ENCODE measurements at places on chromosomes 5 and 9. TPM values are rescaled to one million over a fixed set of nuclear protein-coding genes. Genes with fewer than 3 reads are reported as not detected.
A peak's percentile ranks its signal among the peaks of the same experiment; 100 is the strongest.

DNA sequence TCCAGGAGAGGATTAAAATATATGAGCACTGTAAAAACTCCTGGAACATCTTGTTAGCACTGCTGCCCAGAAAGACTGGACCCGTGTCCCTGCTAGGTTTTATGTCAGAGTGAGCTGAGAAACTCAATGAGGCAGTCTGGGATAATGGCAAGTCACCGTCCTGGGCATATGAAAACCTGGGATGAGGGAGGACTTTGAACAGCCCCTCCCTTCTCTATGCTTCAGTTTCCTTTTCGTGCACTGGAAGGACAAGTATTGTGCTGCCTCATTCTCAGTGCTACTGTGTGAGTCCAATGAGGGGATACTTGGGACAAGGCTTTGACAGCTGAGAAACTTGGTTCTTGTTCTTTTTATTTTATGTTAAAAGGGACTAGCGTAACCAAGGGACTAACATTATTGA, 143.0 kb upstream of the SHB start:
- H3K27ac ChIP-seq, result no peak overlapping the region
- H3K4me1 ChIP-seq, result no peaks in the 10 kb centered on the region
- H3K4me3 ChIP-seq, result no peak overlapping the region
- DNase-seq, result no peak

DNA sequence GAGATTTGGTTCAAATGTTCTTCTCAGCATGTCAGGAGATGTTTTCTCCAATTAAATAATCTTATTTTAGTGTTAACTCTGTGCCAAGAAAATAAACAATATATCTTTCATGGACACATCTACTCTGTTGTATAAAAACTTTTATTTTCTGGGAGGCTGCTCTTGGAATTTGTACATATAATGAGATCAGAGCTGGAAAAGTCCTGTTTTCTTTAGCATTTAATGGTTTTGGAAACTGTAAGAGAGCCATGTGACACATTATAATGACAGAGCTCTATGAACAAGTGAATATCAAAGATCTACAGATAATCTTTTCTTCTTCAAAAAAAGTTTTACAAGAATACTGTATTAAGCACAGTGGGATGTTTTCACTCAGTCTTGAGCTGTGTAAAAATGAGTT, 48.8 kb downstream of the FOXD1 start:
- no peak overlapping the region for H3K27ac ChIP-seq
- H3K36me3 ChIP-seq, result no peaks in the 10 kb centered on the region
- no peak overlapping the region for H3K4me3 ChIP-seq
- H3K4me1 ChIP-seq, result no peaks in the 10 kb centered on the region
- peaks cover 23% of the 10 kb centered on the region for H3K27me3 ChIP-seq

The LOX gene
- 0.10 TPM for total RNA-seq

DNA sequence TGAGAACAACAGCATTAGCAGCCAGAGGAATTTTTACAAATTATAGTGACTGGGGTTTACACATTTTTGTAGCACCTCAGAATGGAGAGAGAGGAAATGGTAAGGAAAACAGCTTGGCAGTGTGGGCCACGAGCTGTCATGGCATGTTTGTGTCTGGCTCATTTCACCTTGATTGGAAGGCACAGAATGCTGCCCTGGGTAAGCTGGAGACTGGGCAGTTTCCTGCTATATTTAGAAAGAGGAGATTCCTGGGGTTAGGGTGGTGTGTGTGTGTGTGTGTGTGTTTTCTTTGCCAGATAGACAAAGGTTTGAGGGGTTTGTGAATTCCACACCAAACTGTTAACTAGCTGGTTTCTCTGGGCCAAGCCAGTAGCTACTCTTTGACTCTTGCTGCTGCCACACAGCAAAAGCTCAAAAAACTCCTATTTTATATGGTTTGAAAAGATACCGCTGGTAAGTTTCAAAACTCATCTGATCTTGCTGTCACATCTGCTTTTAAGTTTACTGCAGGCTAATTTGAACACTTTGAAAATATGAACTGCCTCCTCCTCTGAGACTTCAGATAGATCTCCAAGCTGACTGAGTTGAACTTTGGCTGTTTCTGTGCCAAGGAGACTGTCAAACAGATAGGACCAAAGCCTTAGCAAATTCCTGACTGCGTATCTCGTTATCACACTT, 9.1 kb downstream of the ARHGAP26 start:
- H3K27ac ChIP-seq, result no peak overlapping the region
- H3K4me1 ChIP-seq, result peaks cover 45% of the 10 kb centered on the region
- no peaks in the 10 kb centered on the region for H3K27me3 ChIP-seq
- H3K4me3 ChIP-seq, result no peak overlapping the region
- no peak for DNase-seq
- no peaks in the 10 kb centered on the region for H3K36me3 ChIP-seq

GRCh38 chr9:88076286-88077070, 61.8 kb downstream of the SPATA31C2 start:
- peaks cover 13% of the 10 kb centered on the region for H3K4me1 ChIP-seq
- H3K27me3 ChIP-seq, result peaks cover 63% of the 10 kb centered on the region
- no peaks in the 10 kb centered on the region for H3K36me3 ChIP-seq
- peak overlapping the region; percentile 63 for H3K4me3 ChIP-seq

- H3K27me3 ChIP-seq, result no peaks in the 10 kb centered on the region
- no peak overlapping the region for H3K4me3 ChIP-seq
- H3K36me3 ChIP-seq, result peaks cover 3% of the 10 kb centered on the region
- H3K4me1 ChIP-seq, result no peaks in the 10 kb centered on the region
Observed at GRCh38 chr5:56360816-56361215, 127.7 kb upstream of the ANKRD55 start.

The C9 gene
- not detected for total RNA-seq

The SLC6A3 gene
- total RNA-seq, result not detected

- no peak overlapping the region for H3K27ac ChIP-seq
- no peak overlapping the region for H3K4me3 ChIP-seq
- no peaks in the 10 kb centered on the region for H3K36me3 ChIP-seq
Observed at GRCh38 chr5:103808464-103809106, 246.0 kb upstream of the NUDT12 start.

- no peaks in the 10 kb centered on the region for H3K36me3 ChIP-seq
- no peak overlapping the region for H3K27ac ChIP-seq
Observed at GRCh38 chr9:77554586-77555105, 93.5 kb downstream of the GNA14 start.

GRCh38 chr9:117825609-117826347, 121.6 kb downstream of the TLR4 start:
- no peaks in the 10 kb centered on the region for H3K36me3 ChIP-seq
- peak overlapping the region; percentile 44 for H3K27ac ChIP-seq
- DNase-seq, result peak; percentile 78
- H3K4me1 ChIP-seq, result peaks cover 27% of the 10 kb centered on the region

- H3K36me3 ChIP-seq, result no peaks in the 10 kb centered on the region
- H3K27me3 ChIP-seq, result no peaks in the 10 kb centered on the region
Observed at GRCh38 chr5:67361932-67362729, 165.5 kb upstream of the CD180 start.

- H3K4me3 ChIP-seq, result no peak overlapping the region
- no peaks in the 10 kb centered on the region for H3K27me3 ChIP-seq
- no peaks in the 10 kb centered on the region for H3K36me3 ChIP-seq
- no peaks in the 10 kb centered on the region for H3K4me1 ChIP-seq
- no peak overlapping the region for H3K27ac ChIP-seq
- no peak for DNase-seq
Observed at GRCh38 chr5:153883854-153884611, 154.7 kb downstream of the FAM114A2 start.

DNA sequence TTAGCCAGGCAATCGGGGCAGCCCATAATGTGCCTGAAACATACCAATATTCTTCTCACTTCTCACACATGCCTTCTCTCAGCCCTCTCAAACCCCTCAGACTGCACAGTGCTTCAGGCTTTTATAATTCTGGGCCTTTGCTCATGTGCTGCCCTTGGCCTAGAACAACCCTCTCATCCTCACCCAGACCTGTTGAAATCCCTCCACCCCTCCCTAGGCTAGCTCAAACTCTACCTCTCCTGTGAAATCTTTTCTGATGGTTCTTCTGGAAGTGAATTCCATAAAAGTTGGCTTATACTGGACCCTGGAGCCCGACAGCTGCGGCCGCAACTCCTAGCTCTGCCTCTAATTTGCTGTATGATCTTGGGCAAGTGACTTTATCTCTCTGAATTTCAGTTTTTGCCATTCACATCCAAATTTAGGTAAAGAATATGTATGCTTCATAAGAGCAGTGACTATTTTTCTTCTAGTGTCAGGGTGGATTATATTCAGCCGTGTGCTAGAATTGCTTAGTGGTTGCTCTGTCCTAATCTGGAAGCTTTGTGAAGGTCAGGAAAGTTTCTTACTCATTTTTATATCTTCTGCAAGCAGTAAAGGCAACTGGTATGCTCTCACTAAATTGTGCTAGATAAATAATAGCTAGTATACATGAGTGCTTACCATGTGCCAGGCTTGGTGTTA, 221.4 kb downstream of the MAPKAP1 start:
- H3K27ac ChIP-seq, result no peak overlapping the region
- no peaks in the 10 kb centered on the region for H3K36me3 ChIP-seq
- no peak for DNase-seq
- H3K4me1 ChIP-seq, result no peaks in the 10 kb centered on the region

The STX17 gene
- 35.8 TPM for total RNA-seq

- peaks cover 7% of the 10 kb centered on the region for H3K27me3 ChIP-seq
- no peak overlapping the region for H3K27ac ChIP-seq
- H3K36me3 ChIP-seq, result peaks cover 6% of the 10 kb centered on the region
- DNase-seq, result no peak
- H3K4me3 ChIP-seq, result no peak overlapping the region
Observed at GRCh38 chr9:95815961-95816360, 59.5 kb upstream of the ERCC6L2 start.

DNA sequence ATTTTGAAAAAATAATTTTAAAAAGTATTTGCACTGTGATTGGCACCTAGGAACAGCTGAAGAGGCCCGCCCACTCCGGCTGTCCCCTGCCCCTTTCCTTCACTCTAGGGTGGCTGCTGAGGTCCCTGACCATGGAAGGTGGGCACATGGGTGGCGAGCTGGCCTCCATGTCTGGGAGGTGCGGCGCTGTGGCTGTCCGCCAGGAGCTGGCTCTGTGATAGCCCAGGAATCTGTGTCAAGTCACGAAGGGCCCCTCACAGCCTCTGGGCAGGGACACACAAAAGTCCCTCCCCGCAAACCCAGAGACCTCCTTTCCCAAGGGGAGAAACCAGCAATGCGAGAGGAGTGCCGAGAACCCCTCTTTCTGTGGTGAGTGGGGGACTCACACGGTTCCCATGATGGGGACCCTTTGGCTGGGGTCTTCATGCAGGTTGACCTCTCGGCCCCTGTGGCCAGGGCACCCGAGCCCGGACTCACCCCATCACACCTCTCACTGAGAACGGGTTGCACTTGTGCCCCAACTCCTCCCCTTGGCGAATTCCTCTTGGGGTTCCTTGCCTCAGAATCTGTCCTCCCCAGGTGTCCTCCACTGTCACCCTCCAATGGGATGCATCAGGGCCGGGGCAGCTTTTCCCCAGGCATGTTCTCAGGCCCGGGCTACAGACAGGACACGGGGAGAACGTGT, 168.0 kb downstream of the GAPVD1 start:
- no peaks in the 10 kb centered on the region for H3K4me1 ChIP-seq
- no peak for DNase-seq
- no peaks in the 10 kb centered on the region for H3K36me3 ChIP-seq
- no peak overlapping the region for H3K27ac ChIP-seq

- no peak for DNase-seq
- no peak overlapping the region for H3K4me3 ChIP-seq
- peaks cover 39% of the 10 kb centered on the region for H3K4me1 ChIP-seq
- peak overlapping the region; percentile 44 for H3K27ac ChIP-seq
Observed at GRCh38 chr5:154047324-154047723, 8.6 kb downstream of the MFAP3 start.

DNA sequence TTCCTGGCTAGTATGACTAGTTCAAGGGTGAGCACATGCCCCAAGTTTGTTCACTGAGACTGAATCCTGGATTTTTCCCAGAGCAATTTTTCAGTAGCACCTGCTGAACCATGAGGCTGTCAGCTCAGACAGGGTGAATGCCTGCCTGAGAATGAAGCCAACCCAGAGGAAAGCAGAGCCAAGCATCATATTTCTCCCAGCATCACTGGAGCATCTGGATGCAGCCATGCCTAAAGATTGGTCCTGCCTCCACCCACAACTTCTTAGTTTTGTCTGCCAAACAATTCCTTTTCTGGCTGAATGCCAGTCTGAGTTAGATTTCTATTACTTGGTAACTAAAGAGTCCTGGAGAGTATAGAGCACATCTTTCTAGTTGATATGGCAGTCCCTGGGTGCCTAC, 343.6 kb downstream of the CSNK1G3 start:
- H3K4me1 ChIP-seq, result no peaks in the 10 kb centered on the region
- H3K4me3 ChIP-seq, result no peak overlapping the region
- H3K27ac ChIP-seq, result no peak overlapping the region
- no peaks in the 10 kb centered on the region for H3K36me3 ChIP-seq
- no peak for DNase-seq

- DNase-seq, result no peak
- no peak overlapping the region for H3K27ac ChIP-seq
- H3K4me1 ChIP-seq, result peaks cover 14% of the 10 kb centered on the region
- H3K27me3 ChIP-seq, result peaks cover 7% of the 10 kb centered on the region
- H3K4me3 ChIP-seq, result no peak overlapping the region
- no peaks in the 10 kb centered on the region for H3K36me3 ChIP-seq
Observed at GRCh38 chr5:14327624-14328023, 184.5 kb downstream of the TRIO start.

The SPINK4 gene
- not detected for total RNA-seq

The SPATA31A3 gene
- total RNA-seq, result not detected

- H3K4me3 ChIP-seq, result no peak overlapping the region
- H3K27me3 ChIP-seq, result peaks cover 8% of the 10 kb centered on the region
- no peaks in the 10 kb centered on the region for H3K4me1 ChIP-seq
- no peaks in the 10 kb centered on the region for H3K36me3 ChIP-seq
- DNase-seq, result no peak
Observed at GRCh38 chr9:72615931-72616330, 94.5 kb downstream of the TMC1 start.

DNA sequence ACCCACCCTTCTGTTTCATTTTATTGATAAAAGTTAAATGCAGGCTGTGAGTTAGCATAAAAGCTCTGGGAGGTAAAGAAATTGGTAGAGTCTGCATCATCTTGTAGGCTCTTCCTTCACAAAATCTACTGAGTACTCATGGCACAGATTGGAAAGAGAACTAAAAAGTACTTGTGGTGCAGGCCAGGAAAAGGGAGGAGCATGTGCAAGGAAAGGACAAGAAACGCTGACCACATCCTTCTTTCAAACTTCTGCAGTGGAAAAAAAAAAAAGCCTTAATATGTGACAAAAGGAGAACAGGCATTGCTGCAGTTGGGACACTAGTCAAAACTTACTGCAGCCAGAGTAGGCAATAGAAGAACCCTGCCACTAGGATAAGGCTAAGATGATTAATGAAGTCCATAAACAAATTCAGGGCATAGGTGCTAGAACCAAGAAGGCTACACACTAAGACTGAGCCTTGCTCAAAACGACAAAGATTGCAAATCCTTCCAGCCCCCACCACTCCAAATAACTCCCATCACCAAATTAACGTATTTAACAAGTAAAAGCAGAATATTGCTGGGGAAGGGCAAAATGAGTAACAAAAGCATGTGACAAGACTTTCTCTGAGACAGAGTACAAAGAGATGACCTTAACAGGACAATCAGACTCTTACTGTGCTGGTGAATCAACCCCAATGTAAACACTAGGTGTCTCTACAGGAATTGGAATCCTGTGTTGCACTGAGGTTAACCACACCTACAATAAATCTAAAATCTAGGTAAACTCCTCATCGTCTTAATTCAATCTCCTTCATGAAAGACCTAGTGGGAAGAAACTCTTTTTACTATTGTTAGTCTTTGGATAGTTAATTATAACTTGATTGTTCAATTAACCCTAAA, 1024.8 kb downstream of the TLE1 start:
- H3K27ac ChIP-seq, result no peak overlapping the region
- H3K4me3 ChIP-seq, result no peak overlapping the region
- no peaks in the 10 kb centered on the region for H3K27me3 ChIP-seq
- peaks cover 2% of the 10 kb centered on the region for H3K4me1 ChIP-seq
- H3K36me3 ChIP-seq, result no peaks in the 10 kb centered on the region
